ENCODE measurements at places on chromosomes 7 and 10. TPM values are rescaled to one million over a fixed set of nuclear protein-coding genes. Genes with fewer than 3 reads are reported as not detected.

ACSM6 gene
- polyA plus RNA-seq, result not detected

CPA5 gene
- not detected for polyA plus RNA-seq

GNAI1 gene
- 0.78 TPM for polyA plus RNA-seq

FAM25G gene
- not detected for polyA plus RNA-seq

PRKG1 gene
- polyA plus RNA-seq, result not detected

HMX3 gene
- not detected for polyA plus RNA-seq

ST8SIA6 gene
- not detected for polyA plus RNA-seq

IL2RA gene
- 4.3 TPM for polyA plus RNA-seq
